ENCODE measurements at places on chromosomes 4 and X.

GRCh38 chr4:141348125-141348524 is 127.4 kb downstream of the ZNF330 start:
- no peak for DNase-seq

GRCh38 chrX:121259170-121259569 is 211.8 kb downstream of the GLUD2 start:
- DNase-seq: no peak

GRCh38 chr4:52704133-52704532 is 45.0 kb upstream of the USP46 start:
- DNase-seq: no peak

DNA sequence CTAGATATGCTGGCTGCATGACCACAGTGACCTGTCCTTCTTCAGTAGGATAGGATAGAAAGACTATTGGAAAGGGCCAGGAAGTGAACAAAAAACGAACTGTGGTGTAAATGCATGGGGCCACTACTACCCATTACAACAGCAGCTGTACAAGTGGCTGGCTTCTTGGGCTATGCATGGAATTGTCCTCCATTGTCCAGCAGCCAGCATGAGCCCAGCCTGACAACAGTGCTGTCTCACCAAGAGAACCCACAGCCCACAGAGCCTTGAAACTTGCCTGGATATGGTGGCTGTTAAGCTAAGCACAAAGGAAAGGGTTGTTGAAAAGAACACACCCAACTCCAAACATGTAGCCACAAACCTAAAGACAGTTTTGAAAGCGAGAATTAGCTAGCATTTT is 330.2 kb upstream of the F9 start:
- no peak for DNase-seq

- no peak for DNase-seq
Observed at GRCh38 chr4:20698820-20699219, 1.4 kb upstream of the PACRGL start.

- no peak for DNase-seq
Observed at GRCh38 chr4:129336457-129337227, 240.7 kb downstream of the C4orf33 start.

DNA sequence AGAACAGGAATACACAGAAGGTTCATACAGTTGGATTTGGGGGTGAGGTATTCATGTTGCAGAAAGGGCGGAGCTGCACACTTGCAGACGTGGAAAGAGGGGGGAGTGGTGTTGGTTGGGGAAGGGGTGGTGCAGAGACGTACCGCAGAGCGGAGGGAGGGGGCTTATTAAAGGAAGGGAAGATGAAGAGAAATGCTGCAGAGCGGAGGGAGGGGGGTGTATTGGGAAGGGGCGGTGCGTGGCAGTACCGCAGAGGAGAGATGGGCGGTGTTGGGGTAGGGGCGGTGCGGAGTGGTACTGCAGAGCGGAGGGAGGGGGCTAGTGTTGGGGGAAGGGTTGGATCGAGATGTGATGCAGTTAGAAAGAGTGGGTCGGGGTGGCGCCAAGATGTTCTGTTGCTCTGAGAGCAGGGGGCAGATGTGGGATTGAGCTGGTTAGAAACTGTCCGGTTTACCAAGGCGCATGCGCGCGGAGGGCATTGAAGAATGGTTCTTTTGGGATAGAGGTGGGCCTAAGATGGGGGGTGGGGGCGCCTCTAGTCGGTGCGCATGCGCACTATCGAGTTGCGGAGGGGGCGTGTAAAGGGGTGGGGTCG is 900 bp downstream of the TRO start:
- DNase-seq: peak; percentile 48

- no peak for DNase-seq
Observed at GRCh38 chr4:2393353-2394270, 24.8 kb downstream of the ZFYVE28 start.

- DNase-seq: no peak
Observed at GRCh38 chrX:9693307-9694001, 72.2 kb downstream of the GPR143 start.

All from AG04450 (cell line).